IMR-90 (cell line): ENCODE measurements at places on chromosomes 5 and 9.

- DNase-seq = no peak
Measured at GRCh38 chr5:174723315-174723978, 935 bp upstream of the MSX2 start.

DNA sequence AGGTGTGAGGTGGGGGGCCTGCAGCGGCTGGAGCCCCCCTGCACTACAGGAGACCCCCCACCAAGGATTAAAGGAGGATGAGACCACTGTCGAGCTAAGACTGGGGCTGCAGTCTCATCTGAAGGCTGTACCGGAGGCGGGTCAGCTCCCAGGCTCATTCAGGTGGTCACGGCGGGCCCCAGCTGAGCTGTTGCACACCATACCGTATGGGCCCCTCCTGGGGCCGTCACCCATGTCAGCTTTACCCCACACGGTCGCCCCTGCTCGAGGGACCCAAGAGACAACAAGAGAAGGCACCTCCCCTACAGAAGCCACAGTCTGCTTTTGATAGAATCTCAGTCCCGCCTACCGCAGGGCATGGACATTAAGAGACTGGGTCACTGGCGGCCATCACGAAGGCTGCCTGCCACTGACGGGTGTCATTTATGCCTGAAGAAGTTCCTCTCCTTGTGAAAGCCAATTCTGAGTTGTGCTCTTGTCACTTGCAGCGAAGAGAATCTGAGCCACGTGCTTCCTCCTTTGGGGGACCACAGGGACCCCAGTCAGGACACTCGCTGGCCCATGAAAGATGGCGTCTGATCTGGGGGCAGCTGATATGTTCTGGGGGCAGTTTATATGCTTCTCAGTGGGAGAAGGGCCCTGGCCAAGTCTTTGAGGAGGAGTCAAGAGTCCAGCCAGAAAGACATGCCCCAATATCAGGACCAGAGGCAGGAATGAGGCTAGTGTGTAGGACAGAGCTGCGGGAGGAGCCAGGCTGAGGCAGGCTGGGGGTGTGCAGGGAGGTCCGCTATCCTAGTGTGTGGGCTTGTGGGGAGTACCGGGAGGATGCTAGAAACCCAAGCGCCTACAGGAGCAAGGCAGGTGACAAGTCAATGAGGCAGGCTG is 102.4 kb downstream of the ZNF354C start:
- no peak for DNase-seq

DNA sequence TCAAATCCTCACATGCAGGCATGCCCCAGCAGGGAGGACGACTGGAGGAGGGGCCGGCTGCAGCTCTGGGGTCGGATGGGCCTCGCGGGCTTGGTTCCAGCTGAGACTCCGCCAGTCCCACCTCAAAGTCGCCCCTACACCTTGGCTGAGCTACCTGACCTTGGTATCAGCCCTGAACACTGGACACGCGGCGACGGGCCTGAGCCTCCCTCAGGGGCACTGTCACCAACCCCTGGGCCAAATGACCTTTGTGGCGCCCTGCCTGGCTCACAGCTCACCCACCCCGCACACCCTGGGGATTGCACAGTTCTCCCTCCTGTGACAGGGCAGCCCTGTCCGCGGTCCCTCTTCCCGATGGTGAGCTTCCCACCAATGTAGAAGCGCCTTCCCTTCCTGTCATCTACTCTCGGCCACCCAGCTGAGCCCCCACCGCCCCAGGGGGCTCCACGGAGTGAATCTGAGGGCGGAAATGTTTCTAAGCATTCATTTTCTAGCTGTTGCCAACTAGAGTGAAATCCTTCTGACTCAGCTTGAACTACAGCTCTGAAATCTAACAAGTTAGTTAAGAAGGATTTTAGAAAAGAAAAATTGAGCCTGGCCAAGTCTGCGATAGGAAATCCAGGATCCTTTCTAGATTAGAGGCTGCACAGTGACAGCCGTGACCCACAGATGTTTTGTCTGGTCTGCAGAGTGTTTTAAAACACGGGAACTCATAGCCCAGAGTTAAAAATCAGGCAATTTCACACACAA is 138.9 kb upstream of the PHYKPL start:
- no peak for DNase-seq

GRCh38 chr9:18492612-18493011 is 18.7 kb downstream of the ADAMTSL1 start:
- no peak for DNase-seq

GRCh38 chr5:100623719-100624118 is 88.5 kb downstream of the FAM174A start:
- peak; percentile 25 for DNase-seq

DNA sequence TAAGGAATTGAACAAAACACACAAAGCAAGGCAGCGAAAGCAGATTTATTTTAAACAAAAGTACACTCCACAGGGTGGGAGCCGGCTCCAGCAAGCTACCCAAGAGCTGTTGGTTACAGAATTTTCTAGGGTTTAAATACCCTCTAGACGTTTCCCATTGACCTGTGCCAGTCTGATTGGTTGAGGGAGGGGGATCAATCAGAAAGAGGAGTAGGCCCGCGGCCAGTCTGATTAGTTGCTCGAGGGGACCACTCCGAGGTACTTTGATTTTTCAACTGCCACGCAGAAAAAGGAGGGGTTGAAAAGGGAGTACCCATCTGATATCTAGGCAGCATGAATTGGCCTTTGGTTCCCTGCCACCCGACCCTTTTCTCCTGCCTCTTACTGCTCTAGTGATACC is 998 bp downstream of the SRP19 start:
- no peak for DNase-seq

GRCh38 chr9:124427281-124427680 is 12.0 kb upstream of the PSMB7 start:
- DNase-seq = no peak

DNA sequence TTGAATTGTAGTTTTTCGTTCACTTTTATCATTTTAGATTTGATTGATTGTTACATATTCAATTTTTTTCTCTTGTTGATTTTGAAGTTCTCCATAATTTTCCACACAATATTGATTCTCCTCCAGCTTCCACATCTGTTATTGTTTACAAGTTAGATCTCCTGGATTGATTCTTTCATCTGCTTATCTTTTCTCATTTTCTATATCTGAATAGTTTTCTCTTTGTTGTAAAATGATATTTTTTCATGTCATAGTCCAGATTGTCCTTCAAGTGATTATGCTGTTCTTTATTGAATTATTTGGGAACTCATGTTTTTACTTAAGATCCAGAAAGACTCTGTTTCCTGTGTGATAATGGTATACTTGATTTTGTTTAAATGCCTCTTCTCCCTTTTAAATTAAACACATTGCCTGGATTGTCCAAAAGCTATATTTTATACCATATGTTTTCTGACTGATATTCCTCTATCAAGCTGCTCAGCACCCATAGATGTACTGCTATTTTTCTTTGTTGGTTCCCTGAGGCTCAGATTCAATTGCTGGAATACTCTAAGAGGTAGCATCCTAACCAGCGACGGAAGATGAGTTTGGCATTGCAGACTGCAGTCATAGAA is 206.6 kb upstream of the PRR16 start:
- DNase-seq = no peak

- peak; percentile 70 for DNase-seq
Measured at GRCh38 chr5:96198356-96199058, 234.5 kb downstream of the PCSK1 start.

DNA sequence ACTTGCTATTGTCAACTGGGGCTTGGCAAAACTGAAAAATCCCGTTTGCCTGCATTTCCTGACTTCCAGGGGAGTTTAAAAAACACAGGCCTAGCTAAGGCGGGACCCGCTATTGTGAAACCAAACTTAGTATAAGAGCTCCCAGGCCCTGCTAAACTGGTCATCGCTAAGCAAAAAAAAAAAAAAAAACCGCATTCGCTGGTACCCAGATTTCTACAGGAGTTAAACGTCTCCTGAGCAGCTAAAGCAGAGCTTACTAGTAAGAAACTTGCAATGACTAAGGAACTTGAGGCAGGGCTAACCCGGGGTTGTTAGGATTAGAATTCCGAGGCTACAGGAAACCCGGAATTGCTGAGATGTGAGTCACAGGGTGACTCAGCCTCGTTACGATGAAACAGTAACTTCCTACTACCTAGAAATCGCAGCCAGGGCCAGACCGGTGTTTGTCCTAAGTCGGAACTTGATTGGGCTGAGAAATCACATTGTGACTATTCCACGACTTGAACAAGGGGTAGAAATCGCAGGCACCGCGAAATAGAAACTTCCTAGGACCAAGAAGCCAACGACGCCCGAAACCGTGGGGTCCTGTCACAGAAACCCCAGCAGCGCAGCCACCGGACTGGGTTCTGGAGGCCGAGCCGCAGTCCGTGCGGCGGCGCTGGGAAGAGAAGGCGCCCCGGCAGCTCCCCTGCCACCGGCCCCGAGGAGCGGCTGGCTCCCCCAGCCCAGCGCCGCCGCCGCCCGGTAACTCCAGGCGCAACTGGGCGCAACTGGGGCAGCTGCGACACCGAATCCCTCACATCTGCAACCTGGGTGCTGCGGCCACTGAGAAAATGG is 89.4 kb downstream of the ANXA2R start:
- DNase-seq = peak; percentile 100

- DNase-seq = peak; percentile 76
Measured at GRCh38 chr5:172707285-172708182, 63.5 kb downstream of the DUSP1 start.

- peak; percentile 38 for DNase-seq
Measured at GRCh38 chr5:53302529-53302928, 177.9 kb upstream of the FST start.

- DNase-seq = peak; percentile 65
Measured at GRCh38 chr5:114367029-114367428, 5.2 kb downstream of the KCNN2 start.

DNA sequence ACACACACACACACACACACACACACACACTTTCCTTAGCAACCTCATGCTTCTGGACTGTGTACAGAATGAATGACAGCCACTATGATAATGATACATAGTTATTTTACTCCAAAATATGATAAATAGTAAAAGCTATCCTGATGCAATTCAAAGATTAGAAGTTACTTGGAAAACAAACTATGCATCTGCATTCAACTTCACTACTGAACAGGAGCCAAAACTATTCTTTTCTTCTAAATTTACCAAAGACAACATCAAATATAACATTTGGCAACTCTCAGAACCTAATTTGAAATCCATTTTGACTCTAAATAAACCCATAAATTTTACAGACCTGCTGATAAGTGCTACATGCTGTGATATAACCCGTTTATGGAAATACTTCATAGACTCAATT is 33.3 kb downstream of the GLIS3 start:
- DNase-seq = no peak

GRCh38 chr9:31983895-31984294 is 400.5 kb upstream of the ACO1 start:
- DNase-seq = no peak

DNA sequence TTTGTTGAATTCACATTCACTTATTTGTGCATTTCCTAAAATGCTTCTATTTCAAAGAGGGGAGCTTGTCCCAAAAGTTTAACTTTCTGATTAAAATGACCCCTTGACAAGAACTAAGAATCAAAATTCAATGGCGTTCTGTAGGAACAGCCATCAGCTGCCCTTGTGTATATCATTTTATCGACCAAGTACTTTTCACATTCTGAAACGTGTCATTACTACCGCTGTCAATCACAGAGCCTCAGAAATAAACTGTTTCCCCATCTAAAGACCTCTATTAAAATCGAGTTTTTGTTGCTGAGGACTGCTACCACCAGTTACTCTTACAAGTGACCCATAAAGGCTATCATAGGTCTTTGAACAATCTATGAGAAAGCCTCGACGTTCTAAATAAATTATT is 1.6 kb upstream of the FOXD1 start:
- no peak for DNase-seq

- DNase-seq = no peak
Measured at GRCh38 chr5:114467171-114467570, 105.3 kb downstream of the KCNN2 start.

DNA sequence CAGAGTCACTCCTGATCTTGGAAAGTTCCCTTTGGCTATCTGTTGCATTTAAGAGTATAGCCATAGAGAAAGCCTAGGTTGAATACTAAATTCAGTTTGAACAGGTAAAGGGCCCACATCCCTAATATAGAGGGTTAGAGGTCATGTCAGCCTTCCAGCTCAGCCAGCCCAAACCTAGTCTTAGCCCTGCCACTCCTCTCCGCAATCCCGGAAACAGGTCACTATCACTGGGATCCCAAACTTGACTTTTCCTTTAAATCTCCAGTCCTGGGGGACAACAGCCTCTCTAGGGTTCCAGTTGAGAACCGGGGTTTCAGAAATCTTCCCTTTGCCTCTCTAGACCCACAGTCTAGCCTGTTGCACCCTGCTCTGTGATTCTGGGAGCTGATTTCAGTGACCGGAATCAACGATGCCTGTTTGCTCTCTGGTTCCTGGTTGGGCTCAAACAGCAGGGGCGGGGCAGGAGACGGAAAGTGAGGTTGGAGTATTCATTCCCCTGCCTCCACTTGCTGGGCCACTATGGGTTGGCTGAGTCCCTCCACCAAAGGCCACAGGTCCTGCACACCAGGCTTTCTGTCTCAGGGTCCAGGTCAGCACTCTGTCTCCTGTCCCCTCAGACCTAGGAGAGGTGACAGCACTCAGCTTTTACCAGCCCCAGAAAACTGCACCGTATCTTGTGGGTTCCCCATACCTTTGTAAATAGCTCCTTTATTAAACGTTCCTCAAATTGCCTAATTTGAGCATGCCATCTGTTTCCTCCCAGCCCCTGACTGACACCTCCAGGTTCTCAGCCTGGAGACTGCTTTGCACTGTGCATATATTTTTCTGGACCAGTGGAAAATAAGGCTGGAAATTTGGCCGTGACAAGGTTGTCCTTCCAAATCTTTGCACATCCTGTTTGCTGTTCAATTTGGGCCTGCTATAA is 23.8 kb upstream of the CPEB4 start:
- no peak for DNase-seq

GRCh38 chr9:1434052-1434767 is 384.1 kb downstream of the DMRT2 start:
- no peak for DNase-seq

DNA sequence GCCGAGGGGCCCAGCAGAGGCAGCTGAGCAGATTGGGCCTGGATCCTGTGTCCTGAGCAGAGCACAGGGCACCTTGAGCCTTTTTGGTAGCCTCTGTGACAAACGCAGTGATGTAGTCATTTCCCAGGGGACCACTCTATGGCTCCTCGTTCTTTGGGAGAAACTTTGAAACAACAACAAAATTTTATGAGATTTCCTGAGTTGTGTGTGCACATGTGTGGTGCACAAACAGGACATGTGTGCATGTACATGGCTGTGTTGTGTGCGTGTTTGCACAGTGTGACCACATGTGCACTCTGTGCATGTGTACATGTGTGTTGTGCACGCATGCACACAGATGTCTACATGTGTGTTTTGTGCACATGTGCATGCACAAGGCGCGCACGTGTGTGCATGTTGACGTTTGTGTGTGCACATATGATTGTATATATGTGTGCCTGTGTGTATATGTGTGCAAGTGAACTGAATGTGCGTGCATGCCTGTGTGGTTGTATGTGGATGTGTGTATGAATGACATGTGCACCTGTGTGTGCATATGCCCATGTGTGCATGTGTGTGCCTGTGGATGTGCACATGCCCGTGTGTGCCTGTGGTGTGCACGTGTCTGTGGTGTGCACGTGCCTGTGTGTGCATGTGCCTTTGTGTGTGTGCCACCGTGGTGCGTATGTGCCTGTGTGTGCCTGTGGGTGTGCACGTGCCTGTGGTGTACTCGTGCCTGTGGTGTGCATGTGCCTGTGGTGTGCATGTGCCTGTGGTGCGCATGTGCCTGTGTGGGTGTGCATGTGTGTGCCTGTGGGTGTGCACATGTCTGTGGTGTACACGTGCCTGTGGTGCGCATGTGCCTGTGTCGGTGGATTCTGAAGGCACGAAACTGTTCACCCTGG is 221.6 kb downstream of the CACNA1B start:
- no peak for DNase-seq
